ENCODE measurements at places on chromosomes 5 and 9. TPM values are rescaled to one million over a fixed set of nuclear protein-coding genes. Genes with fewer than 3 reads are reported as not detected.

DMRT3 gene
- not detected for total RNA-seq

MYMK gene
- total RNA-seq, result not detected

SOX30 gene
- total RNA-seq, result not detected

FOXD4L4 gene
- 0.28 TPM for total RNA-seq

OTP gene
- not detected for total RNA-seq

C5orf63 gene
- 8.8 TPM for total RNA-seq

DNAJB5 gene
- total RNA-seq, result 5.0 TPM

FGD3 gene
- 160 TPM for total RNA-seq

AGGF1 gene
- 30.4 TPM for total RNA-seq

CTXN3 gene
- not detected for total RNA-seq

IRX4 gene
- total RNA-seq, result not detected

MOB3B gene
- total RNA-seq, result 3.2 TPM

F12 gene
- total RNA-seq, result 2.2 TPM

ARL14EPL gene
- total RNA-seq, result not detected

CDX1 gene
- total RNA-seq, result not detected

SPAAR gene
- total RNA-seq, result not detected

MEF2C gene
- total RNA-seq, result 0.60 TPM

PCDHAC2 gene
- not detected for total RNA-seq

NUTM2F gene
- not detected for total RNA-seq

GRM6 gene
- not detected for total RNA-seq

SHOC1 gene
- not detected for total RNA-seq
